Small intestine (tissue), 16 donors: ENCODE measurements at places on chromosomes 3 and 15. TPM values are rescaled to one million over a fixed set of nuclear protein-coding genes. Genes with fewer than 3 reads are reported as not detected.

DNA sequence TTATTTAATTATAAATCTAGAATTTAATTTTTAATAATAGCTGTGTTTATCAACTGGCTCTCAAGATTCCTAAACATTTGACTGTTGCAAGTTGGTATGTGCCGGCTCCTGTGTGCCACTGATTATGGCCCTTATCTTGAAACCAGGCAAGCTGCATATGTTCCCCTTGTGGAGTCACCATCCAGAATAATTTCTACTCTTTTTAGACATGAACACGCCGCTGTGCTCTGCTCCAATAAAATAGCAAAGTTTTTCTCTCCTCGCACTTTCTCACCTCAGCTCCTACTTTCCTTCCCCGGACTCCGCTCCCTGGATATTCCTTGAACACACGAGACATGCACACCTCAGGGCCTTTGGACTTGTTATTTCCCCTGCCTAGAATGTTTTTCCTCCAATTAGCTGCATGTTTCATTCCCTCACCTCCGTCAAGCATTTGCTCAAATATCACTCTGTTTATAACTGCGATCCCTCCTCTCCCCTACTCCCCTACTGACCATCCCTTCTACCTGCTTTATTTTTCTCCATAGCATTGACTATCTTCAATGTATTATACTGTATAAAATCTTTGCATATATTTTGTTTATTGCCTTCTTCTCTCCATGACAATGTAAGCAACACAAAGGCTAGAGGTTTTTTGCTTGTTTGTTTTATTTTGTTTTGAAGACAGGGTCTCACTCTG is 26.1 kb upstream of the ERICH6 start:
- DNase-seq = no peak
- H3K27me3 ChIP-seq = no peaks in the 10 kb centered on the region
- no peaks in the 10 kb centered on the region for H3K4me1 ChIP-seq

- H3K27me3 ChIP-seq = no peaks in the 10 kb centered on the region
- H3K4me3 ChIP-seq = no peak overlapping the region
- peak; percentile 17 for DNase-seq
- peak overlapping the region; percentile 42 for H3K27ac ChIP-seq
Observed at GRCh38 chr3:171640520-171641412, 169.5 kb downstream of the PLD1 start.

EBLN2 gene
- polyA plus RNA-seq = not detected

- H3K4me1 ChIP-seq = no peaks in the 10 kb centered on the region
- no peaks in the 10 kb centered on the region for H3K36me3 ChIP-seq
- DNase-seq = no peak
- H3K4me3 ChIP-seq = peak overlapping the region; percentile 10
Observed at GRCh38 chr3:159854500-159855124, 134.0 kb upstream of the IL12A start.

DNA sequence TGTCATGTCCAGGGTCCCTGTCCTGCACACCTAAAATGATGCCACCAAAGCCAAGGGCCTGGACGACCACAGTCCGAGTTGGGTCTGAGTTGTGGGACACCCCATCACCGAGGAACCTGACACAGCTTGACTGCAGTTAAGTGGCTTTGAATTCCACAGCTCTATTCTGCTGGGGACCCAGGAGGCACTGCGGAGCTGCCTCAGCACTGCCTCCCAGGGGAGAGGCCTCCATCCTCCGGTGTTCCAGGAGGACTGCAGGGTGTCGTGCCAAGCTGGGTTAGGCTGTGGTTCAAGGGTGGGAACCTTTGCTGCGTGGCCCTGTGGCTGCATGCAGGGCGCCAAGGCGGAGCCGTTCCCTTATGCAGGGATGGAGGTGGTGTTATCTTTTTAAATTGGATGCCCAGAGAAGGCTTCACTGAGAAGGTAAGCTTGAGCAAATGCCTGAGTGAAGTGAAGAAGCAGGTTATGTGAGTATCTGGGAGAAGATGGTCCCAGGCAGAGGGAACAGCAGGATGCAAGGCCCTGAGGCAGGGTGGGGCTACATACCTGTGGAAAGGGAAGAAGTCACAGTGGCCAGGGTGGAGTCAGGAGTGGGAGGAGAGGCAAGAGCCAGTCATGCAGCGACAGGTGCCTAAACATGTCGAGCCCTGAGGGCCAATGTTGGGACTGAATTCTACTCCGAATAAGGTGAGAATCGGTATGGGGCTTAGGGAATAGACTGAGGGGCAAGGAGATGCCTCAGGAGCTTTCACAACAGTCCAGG is 144.8 kb downstream of the TPRA1 start:
- no peak overlapping the region for H3K4me3 ChIP-seq
- H3K4me1 ChIP-seq = no peaks in the 10 kb centered on the region
- DNase-seq = no peak
- no peaks in the 10 kb centered on the region for H3K36me3 ChIP-seq

CD86 gene
- 2.4 TPM for polyA plus RNA-seq

DCP1A gene
- polyA plus RNA-seq = 24.1 TPM

RPS17 gene
- polyA plus RNA-seq = 5,833 TPM
